ELF-1 (cell line): ENCODE measurements at places on chromosomes 2 and 18.

GRCh38 chr18:36035253-36035652, 32.1 kb downstream of the RPRD1A start:
- no peak for DNase-seq

GRCh38 chr18:55142410-55142809, 183.1 kb upstream of the CCDC68 start:
- no peak for DNase-seq

DNA sequence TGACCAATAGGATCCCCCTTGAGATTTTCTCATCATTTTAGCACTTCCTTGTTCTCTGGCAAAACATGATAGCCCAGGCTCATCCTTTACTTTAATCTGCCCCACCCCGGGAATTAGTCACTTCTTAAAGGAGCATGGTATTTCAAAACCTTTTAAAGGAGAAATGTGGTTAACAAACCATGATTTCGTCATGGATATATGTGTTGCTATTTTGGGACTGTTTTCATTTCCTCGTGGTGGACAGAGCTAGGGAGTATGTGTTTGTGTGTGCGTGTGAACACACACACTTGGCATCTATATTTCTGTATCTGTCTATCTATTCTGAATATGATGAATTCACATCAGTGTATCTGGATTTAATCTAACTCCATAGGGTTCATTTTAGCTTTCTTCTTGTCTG, 128.1 kb downstream of the BIRC6 start:
- no peak for DNase-seq

DNA sequence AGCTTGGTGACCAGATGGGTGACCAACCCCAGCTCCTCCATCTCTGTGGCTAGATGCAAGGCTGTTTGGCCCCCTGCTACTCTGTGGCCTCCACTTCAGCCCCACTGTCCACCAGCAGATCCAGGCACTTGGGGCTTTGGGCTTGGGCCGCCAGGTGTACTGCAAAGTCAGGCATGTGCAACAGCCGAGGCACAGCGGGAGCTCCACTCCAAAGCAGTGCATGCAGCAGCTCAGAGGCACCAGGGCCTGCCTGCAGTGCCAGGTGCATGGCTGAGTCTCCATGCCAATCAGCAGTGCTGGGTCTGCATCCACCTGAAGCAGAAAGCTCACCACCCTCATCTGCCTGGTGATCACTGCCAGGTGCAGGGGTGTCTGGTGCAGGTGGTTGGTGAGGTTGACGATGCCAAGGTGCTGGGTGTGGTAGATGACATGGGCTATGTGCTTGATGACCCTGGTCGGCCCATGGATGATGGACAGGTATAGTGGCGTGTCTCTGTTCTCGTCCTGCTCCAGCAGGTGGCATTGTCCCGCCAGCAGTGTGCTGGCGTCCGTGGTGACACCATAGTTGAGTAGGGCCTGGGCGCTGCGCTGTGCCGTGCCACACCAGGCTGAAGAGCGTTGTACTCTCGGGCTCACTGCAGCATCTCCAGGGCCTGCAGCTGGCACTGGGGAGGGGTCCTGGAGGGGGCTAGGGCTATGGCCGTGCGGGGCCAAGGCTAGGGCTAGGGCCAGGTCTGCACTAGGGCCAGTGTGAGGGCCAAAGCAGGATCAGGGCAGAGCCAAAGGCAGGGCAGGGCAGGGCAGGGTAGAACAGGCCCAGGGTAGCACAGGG, 1.0 kb upstream of the ANKRD62 start:
- peak; percentile 65 for DNase-seq

DNA sequence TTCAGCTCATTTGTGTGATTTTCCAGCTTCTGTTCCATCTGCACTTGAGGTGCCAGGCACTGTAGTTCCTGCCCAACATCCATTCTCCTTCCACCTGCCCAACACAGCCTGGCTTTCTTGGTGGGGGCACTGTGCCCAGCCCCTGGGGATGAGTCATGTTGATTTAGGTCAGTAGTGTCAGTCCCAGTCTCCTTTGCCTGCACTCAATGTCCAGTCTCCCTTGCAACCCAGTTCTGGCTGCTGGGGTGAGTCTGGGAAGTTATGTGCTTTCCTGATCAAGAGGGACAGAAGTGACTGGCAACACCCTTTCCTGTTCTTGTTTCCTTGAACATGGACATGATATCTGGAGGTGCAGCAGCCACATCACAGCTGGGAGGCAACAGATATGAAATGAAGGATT, 1.5 kb upstream of the ASB18 start:
- DNase-seq = no peak

GRCh38 chr2:99181624-99182000, 628 bp downstream of the MRPL30 start:
- DNase-seq = peak; percentile 33

- no peak for DNase-seq
Measured at GRCh38 chr2:68098291-68098797, 35.5 kb upstream of the C1D start.

GRCh38 chr18:41517142-41517541, 437.9 kb upstream of the PIK3C3 start:
- DNase-seq = no peak

DNA sequence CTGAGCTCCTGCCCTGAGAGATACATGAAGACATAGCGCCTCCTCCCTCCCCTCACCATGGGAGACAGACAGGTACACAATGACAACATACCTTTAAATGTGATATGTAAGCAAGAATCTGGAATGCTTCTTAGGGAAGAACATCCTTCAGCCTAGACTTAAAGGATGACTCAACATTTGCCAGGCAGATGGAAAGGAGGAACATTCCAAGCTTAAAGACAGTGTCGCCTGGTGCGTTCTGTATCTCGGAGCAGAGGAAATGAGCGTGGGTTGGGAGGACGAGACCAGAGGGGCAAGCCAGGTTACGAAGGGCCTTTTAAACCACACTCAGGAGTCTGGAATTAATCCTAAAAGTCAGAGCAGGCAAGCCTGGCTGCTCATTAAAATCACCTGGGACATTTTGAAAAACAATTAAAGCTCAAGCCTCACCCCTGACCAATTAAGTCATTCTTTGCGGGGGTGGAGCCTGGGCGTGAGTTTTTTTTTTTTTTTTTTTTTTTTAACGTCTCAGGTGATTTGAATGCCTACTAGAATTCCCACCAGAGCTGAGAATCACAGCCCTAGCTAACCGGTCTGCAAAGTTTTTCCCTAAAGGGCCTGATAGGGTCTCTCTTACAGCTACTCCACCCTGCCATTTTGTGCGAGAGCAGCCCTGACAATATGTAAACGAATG, 131.2 kb upstream of the SEC11C start:
- peak; percentile 81 for DNase-seq

DNA sequence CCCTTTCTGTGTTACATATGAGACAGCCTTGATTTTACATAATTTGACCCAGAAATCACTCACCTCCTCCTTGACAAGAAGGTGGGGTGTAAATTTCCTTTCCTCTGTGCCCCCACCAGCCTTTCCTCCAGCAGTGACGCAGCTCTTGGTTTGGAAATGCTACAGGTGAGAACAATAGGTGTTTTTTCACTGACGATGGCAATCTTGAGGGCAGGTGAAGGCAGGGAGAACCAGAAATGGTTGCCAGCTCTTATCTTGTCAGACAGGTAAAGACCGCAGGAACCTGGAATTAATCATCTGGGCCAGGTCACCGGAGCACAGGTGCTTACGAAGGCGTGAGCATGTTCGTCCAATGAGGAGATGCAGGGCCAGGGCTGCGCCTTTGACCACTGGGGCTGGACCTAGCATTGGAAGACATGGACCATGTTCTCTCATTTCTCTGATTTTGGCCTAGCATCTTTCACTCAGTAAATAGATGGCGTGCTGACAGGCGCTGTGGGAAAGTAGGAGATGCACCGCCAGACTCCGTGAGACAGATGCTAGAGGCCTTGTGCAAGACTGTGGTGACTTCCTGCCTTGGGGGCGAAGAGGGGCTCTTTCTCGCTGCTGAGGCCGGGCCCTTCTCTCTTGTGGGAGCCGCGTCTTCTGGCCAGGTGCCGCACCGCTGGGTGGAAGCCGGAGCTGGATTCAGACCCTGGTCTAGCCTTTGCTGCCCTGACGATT, 4.0 kb downstream of the CIDEA start:
- DNase-seq = peak; percentile 28

DNA sequence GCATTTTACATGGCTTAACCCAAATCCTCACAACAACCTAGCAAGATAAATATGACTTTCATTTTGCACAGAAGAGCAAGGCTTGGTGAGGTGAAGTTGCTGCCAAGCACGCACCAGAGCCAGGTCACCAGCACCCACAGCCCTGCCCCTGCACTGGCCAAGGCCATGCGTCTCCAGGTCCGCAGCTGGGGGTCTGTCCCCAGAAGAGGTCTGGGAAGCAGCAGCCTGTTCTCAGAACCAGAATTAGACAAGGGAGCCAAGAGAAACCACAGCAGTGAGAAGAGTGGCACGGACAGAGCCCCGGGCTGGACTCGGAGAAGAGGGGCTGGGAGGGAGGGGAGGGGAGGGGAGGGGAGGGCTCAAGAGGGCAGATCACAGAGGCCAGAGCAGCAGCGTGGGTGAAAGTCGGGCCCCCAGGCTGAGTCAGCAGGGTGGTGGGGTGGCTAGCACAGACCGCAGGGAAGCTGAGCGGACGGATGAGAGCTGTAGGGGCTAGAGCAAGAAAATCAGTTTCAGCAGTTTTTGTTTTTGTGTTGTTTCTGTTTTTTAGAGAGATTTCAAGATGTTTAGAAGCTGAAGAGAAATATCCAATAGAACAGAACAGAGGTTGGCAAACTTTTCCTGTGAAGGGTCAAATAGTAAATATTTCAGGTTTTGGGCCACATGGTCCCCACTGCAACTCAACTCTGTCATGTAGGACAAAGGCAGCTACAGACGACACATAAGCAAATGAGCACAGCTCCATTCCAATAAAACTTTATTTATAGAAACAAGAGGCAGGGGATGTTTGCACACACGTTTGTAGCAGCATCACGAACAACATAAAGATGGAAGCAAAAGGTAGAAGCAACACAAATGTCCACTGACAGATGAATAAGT, 7.4 kb upstream of the MTERF4 start:
- DNase-seq = no peak

DNA sequence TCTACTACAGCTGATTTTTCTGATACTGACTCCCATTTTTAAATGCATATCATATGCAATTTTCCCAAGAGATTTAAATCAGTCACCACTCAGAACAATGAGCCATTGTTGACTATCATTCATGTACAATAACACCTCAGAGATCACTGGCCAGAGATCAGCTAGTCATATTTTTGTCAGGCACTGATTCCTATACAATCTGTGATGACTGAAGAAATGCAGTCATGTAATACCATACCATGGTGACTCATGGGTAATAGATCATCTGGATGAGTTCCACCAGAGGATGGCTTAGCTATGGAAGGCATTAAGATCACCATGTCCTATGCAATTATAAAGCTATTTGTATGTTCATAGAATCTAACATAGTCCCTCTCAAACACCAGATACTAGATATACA, 285.7 kb upstream of the DCC start:
- no peak for DNase-seq

- DNase-seq = no peak
Measured at GRCh38 chr18:24878289-24878688, 417.9 kb downstream of the HRH4 start.

DNA sequence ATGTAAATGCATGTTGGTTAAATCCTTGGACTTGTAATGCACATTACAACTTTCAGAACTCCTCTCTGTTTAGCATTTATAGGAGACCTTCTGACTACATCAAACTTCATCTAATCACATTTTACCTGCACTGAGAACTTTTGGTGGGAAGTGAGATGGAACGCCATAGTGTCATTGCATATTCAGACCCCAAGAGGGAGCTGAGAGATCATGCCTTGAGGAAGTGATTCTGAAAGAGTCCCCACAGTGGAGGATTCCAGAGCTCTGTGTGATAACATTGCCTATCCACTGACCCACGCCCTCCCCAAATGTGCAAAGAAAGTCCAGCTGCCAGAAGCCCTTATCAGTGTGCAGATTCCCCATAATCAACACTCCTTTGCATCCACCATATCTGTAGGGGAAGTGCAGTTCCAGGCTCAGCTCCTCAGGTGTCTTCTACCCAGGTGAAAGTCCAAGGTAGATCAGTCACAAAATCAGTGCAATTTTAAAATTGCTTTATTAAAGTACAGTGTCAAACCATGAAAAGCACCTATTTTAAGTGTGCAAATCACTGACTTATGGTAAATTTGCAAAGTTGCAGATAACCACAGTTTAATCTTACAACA, 212.4 kb downstream of the RPIA start:
- DNase-seq = peak; percentile 34

- no peak for DNase-seq
Measured at GRCh38 chr2:240585681-240586197, 795 bp upstream of the CAPN10 start.

DNA sequence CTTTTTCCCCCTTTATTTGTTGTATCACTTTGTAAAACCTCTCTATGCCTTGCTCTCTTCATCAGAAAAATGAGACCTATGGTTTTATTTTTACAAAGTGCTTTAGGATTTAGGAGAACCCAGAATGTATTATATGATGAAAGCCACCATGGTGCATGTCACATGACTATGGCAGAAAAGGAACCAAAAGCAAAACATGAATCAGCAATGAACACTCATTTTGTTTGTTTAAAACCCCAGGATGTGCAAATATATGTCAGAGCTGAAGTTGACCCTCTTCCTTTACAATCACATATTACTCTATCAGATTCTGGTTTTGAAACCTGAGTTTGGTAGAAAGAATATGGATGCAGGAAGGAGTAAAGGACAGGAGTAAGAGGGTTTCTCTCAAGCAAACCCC, 70.0 kb downstream of the FIGN start:
- DNase-seq = no peak

- DNase-seq = no peak
Measured at GRCh38 chr2:149858216-149858615, 270.6 kb upstream of the MMADHC start.

DNA sequence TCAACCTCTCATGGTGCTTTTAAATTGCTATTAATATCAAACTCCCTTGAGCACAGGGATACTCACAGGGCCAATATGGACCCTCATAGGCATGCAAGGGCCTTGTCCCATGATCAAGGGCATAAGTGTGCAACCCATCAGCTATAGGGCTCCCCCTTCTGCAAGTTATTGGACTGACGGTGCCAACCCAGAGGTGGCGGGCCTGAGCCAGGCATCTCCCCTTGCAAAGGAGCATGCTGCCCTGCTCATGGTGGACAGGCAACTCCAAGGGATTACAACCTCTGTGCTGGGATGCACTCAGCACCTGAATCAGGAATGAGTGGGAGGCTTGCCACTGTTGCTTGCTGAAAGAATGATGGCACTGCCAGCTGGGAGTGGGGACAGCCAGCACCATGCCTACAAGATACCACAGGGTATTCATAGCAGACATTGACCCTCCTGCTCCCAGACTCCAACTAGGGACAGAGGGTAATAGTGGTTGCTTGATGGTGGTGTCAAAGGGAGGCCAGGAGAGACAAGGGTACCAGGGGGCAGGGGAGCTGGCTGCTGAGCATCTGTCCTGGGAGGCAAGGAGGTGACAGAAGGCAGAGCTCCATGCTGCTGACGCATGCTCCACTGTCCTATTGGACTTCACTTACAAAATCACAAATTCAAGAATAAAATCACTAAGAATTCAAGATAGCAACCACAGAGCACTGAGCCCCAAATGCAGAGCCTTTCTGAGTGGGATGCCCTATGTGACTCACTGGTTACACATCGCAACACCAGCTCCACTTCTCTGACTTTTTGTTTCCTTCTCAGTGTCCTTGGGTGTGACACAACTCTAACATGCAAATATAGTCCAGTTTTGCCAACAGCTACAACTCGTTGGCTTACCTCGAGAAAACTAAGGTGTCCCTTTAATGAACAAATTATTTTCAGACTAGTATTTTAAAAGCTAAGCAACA, 157.1 kb upstream of the CCDC150 start:
- DNase-seq = no peak

- DNase-seq = no peak
Measured at GRCh38 chr2:101361522-101361921, 25.8 kb downstream of the CREG2 start.
